SHP77 treated with DMSO at 0.1 percent for 48 hours (cell line): ENCODE measurements at places on chromosomes 12 and 14.

- DNase-seq: no peak
Measured at GRCh38 chr12:123242116-123242904, 9.1 kb downstream of the MTRFR start.

DNA sequence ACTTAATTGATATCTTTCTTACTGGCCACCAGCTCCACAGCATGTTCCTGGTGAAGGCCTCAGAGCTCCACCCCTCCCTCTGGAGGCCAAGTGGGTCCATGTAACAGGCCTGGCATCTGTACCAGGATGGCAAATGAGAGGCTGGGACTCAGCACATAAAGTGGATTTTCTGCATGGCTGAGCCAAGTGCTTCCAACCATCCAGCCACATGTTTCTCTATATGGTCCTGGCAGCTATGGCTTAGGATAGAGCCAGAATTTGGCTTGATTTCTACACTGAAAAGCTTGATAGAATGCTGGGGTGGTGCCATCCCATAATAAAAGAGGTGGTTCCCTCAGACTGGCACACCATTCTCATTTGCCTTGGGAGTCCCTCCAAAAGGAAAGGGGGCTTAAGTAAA lies 94.1 kb downstream of the PAX9 start:
- DNase-seq: no peak

DNA sequence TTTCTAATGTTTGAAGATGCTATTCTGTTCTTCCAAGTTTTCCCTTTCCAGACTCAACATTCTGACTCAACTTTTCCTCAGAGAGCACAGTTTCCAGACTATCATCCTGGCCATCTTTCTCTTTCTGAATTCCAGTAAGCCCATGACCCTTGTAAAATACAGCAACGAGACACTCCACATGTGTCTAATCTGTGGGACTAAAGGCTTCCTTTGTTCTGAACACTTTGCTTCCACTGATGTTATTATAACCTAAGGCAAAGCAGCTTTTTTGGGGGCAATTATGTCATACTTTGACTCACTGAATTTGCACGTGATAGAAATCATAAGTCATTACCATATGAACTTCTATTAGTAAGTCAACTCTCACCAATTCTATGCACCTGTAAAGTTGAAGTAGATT lies 6.3 kb upstream of the ART4 start:
- no peak for DNase-seq

- no peak for DNase-seq
Measured at GRCh38 chr14:77120771-77121743, 20.5 kb downstream of the ZDHHC22 start.

GRCh38 chr12:80778005-80778541 lies 61.4 kb downstream of the MYF5 start:
- DNase-seq: peak; percentile 94

DNA sequence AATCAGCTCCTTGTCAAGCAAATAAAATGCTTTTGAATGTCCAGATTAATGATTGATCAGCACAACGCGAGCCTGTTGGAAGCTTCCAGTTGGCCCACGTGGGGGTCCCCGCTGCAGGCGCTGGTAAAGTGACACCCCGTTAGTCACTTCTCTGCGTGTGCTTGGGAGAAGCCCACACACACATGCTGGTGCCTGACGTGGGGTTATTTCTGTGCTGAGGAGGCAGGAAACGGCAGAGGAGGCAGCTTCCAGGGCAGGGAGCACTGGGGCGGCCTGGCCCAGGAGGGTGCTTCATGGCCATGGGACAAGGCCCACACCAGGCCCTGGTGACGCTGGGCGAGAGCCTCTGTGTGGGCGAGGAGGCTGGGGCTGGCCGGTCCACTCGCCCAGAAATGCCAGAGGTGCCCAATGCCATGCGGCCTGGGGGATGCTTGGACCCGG lies 101.5 kb downstream of the KIF26A start:
- no peak for DNase-seq

DNA sequence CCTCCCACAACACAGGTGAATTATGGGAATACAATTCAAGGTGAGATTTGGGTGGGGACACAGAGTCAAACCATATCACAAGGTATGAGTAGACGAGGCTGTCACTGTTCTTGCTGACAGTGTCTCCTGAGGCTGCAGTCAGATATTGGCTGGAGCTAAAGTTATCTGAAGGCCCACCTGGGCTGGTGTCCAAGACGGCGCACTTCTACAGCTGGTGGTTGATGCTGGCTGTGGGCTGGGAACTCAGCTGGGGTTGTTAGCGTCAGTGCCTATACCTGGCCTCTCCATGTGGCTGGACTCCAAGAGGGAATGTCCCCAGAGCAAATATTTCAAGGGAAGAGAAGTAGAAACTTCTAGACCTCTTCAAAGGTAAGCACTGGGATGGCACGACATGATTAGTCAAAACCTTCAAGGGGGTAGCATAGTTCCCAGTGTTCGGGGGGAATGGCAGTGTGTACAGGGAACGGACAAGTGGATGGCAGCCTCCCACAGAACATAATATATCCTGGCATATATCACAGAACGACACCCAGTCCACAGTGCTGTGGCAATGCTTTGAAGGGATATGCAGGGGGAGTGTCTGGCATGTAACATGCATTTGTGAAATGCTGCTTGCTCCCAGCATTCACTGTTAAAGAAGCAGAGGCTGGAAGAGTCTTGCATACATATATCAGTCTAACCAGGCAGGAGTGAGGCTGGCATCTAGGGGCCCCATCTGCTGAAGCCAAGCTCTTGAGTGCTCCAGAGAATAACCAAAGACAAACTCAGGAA lies 126.7 kb upstream of the RFLNA start:
- no peak for DNase-seq

DNA sequence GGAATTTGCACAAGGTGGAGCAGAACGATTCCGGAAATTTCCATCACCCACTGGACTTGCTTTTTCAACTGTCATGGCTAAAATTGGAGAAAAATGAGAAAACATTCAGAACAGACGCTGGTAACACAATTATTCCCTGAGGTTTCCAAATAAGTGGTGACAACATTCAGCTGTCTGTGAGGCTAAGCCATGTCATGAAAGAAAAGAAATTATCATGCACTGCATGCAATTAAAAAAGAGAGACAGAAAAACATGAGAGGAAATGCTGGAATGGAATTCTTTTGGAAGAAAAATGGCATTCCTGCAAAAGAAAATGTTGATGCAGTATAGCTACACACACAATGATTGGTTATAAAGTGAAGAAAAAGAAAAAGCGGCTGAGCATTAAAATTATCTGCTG lies 87.3 kb downstream of the C2CD5 start:
- DNase-seq: no peak

GRCh38 chr14:52789118-52789517 lies 2.3 kb downstream of the GNPNAT1 start:
- DNase-seq: no peak

- peak; percentile 78 for DNase-seq
Measured at GRCh38 chr12:46209914-46210872, 58.6 kb downstream of the SLC38A1 start.

DNA sequence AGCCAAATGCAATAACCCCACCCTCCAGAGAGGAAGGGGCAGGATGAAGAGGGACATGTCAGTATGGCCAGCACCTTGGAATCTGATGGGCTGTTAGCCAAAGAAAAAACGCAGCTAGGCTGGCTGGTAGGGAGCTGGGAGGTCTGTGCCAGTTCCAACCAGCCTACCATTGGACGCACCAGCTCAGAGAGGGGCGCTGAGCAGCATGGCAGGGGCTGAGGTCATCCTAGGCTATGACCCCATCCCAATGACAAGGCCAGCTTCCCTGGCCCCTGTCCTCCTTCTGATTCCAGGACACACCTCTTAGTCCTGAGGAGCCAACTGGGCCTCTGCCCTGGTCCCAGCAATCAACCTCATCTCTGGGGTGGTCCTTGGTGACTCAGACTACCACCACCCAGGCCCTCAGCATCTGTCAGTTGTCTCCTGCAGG lies 12.2 kb downstream of the ACTN1 start:
- DNase-seq: no peak

- DNase-seq: peak; percentile 20
Measured at GRCh38 chr12:126747530-126748149, 1519.3 kb upstream of the TMEM132C start.

DNA sequence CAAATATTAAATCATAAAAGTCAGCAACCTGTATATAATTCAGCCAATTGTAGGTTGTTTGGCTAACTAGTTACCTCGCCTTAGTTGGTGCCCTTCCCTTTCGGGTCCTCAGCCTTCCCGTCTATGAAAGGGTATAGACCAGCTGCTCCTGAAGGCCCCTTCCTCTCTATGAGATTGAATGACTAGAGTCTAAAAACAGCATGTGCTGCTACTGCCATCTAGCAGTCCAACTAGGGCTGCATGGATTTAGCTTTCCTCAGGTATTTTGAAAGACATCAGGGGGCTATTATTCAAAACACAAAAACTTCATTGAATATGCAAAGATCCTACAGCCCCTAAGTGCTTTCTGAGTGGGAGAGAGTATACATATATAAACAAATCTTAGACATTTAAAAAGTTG lies 37.0 kb upstream of the TMEM263 start:
- peak; percentile 75 for DNase-seq

DNA sequence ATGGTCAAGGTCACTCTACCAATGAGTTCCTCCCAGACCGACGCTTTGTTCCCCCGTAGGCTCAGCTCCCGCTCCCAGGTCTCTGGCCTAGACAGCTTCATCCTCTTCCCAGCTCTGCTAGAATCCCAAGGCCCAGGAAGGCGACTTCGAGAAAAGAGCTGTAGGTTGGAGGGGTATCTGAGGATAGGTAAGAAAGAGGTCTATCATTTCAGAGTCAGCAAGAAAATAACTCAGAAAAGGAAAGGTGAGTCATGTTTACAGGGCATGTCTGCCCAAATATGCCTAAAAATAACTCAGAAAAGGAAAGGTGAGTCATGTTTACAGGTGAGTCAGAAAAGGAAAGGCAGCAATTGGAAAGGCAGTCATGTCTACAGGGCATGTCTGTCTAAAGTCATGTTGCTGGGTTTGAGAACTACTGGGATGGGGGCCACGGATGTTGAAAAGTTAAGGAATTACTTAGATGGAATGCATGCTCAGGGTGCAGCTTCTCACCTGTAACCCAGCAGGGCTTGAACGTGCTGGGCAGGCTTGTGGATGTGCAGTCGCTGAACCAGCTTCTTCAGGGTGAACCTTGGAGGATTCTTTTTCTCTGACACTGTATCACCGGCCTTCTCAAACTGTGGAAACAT lies 12.2 kb downstream of the TEP1 start:
- DNase-seq: no peak

GRCh38 chr12:24554612-24555295 lies 394.1 kb downstream of the BCAT1 start:
- DNase-seq: no peak

- DNase-seq: no peak
Measured at GRCh38 chr14:64602826-64603225, 53.1 kb downstream of the PPP1R36 start.

DNA sequence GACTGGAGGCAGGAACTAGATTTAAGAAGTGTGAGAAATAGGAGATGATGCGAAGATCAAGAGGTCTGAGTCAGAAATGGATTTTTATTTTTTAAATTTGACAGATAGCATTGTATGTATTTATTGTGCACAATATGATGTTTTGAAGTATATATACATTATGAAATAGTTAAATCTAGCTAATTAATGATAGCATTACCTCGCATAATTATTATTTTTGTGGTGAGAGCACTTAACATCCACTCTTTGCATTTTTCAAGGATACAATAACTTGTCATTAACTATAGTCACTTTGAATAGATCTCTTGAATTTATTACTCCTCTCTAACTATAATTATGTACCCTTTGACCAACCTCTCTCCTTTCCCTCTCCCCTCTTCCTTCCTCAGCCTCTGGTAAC lies 3.7 kb downstream of the SMOC1 start:
- DNase-seq: no peak
